ENCODE measurements at places on chromosomes 4 and X.
A peak's percentile ranks its signal among the peaks of the same experiment; 100 is the strongest.

GRCh38 chr4:13701937-13702446 lies 74.5 kb upstream of the BOD1L1 start:
- no peak for DNase-seq

DNA sequence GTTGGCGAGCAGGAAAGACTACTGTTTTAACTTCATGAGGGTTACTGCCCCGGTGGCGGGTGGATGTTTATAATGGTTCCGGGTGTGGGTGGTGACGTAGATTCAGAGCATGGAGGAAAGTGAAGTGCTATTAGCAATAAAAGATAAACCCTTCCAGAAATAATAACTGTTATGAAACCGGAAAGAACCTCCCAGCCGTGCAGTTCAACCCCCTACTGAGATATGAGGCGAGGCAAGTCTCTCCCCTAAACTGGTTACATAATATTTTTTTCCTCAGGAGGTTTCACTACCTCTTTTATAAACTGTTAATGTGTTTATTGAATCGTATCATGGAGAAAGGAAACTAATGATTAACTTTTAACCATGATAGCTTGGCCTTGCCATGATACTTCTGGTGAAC lies 33.9 kb upstream of the STIM2 start:
- DNase-seq = no peak

GRCh38 chr4:110640576-110640975 lies 17.7 kb upstream of the PITX2 start:
- DNase-seq = no peak

- DNase-seq = no peak
These were observed 71.7 kb downstream of the CFAP299 start for GRCh38 chr4:80407246-80407645.

DNA sequence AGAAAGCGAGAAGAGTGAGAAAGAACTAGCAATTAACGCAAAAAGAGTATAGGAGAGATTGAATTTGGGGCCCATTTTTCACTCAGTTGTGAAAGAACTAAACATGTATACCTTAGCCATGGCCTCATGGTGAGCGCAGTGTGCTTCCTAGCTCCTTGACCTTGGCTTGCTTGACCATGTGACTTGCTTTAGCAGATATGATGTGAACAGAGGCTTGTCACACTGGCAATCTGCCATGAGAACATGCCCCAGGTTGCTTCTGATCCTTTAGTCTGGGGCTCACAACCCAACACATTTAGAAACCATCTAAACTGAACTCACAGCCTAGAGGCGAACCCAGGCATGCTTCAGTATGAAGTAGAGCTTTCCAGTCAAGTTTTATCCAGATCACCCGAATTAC lies 260.1 kb upstream of the FTHL17 start:
- DNase-seq = no peak

GRCh38 chr4:122131562-122132157 lies 20.5 kb upstream of the BLTP1 start:
- no peak for DNase-seq

DNA sequence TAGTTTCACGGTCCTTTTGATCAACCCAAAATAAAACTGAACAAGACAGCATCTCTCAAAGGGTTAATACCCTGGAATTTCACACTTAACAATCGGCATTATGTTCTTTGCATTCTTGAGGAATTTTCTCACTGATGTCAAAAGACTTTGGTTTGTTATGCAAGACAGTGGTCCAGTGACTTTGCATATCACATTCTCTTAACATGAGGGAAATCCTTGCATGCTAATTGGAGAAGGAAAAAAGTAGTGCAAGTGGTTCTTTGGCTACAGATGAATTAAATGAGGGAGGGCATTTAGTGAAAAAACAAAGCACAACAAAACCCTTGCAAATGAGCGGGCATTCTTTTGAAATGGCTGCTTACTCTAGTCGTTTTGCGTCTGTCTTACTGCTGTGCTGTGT lies 105.1 kb upstream of the LIMCH1 start:
- DNase-seq = no peak

GRCh38 chr4:89331686-89332544 lies 24.3 kb upstream of the GPRIN3 start:
- DNase-seq = no peak

- no peak for DNase-seq
These were observed 46.8 kb downstream of the UCHL1 start for GRCh38 chr4:41303372-41304118.

- no peak for DNase-seq
These were observed 338.7 kb upstream of the GATB start for GRCh38 chr4:152099555-152099954.

DNA sequence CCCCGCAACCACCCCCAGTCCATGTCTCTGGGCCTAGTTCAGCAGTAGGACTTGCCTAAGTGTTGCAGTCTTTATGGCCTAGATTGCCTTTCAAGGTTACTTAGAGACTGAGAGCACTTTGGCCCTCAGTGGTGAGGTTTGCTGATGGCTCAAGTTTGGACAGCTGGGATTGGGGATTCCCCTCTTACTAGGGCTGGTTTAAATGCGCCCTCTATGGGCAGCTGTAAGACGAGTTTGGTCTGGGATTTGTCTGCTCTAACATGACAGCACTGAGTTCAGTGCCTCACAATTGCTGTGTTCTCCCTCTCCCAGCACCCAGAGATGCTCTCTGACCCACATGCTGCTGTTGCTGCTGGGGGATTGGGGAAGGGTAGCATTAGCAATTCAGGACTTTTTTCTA lies 23.1 kb downstream of the DACH2 start:
- no peak for DNase-seq

GRCh38 chr4:136007991-136008390 lies 1524.3 kb downstream of the PCDH18 start:
- DNase-seq = no peak

GRCh38 chr4:85737254-85737653 lies 262.3 kb downstream of the ARHGAP24 start:
- no peak for DNase-seq

DNA sequence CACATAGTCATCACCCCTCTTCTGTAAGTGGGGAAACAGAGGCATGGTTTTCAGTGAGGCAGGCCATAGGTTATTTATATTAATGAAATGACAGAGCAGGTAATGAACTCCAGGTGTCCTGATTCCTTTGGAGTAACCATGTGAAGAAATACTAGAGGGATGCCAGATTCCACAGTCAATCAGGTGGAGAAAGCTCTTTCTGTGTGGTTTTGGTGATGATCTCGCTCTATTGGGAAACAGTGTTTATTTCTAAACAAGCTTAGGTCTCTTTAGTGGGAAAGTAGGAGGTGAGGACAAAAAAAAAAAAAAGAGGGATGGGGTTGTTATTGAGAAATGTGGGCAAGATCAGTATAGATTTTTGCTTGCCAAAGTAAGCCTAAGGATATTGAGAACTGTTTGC lies 12.2 kb downstream of the DOCK11 start:
- no peak for DNase-seq

GRCh38 chr4:22720091-22720490 lies 27.4 kb downstream of the GBA3 start:
- DNase-seq = no peak

- DNase-seq = no peak
These were observed 594 bp downstream of the MSMO1 start for GRCh38 chr4:165328101-165328425.

DNA sequence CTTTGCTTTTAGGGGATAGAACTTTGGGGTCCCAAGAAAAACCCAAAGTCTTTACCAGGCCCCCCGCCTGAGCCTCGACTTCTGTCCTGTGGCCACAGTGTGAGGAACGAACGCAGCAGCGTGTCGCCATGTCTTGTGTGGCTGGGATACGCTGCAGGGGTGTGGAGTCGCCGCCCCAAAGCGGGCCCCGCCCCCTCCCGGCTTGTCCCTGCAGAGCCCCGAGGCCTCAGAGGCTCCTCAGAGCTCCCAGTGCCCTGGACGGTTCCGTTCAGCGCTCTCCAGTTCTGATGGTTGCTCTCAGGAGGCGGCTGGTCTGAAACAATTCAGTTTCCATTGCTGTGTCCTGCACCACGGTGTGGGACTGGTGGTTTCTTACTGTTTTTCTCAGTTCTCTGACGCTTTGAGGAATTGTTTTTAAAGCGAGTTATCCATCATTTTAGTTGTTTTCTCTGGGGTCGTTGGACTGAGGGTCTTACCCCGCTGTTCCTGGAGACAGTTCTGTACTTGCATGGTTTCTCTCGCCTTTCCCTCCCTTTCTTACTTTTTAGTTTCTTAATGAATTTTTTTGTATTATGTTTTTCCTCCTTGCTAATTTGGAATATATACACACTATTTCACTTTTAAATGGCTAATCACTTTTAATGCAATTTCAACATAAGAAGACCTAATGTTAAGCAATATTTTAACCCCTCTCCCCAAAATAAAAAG lies 1.6 kb upstream of the IDUA start:
- DNase-seq = no peak

GRCh38 chrX:66635360-66635759 lies 3.5 kb downstream of the EDA2R start:
- no peak for DNase-seq

GRCh38 chr4:14434916-14435315 lies 567.4 kb upstream of the CPEB2 start:
- no peak for DNase-seq

- no peak for DNase-seq
These were observed 32.7 kb downstream of the MFAP3L start for GRCh38 chr4:169993531-169993930.

DNA sequence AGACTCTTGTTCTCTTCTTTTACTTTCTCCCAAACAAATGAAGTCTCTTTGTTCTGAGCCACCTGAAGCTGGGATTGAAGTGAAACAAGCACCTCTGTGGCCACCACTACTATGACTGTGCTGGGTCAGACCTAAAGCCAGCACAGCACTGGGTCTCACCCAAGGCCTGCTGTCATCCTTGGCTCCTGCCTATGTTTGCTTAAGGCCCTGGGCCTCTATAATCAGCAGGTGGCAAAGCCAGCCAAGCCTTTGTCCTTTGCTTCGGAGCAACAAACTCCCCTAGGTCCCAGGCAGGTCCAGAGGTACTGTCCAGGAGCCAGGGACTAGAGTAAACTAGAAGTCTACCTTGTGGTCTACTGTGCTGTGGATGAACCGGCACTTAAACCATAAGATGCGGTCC lies 220.6 kb upstream of the ARSJ start:
- DNase-seq = no peak

GRCh38 chr4:56410247-56411062 lies 23.2 kb upstream of the AASDH start:
- DNase-seq = peak; percentile 83

- DNase-seq = no peak
These were observed 224.2 kb upstream of the EMCN start for GRCh38 chr4:100742045-100742444.

DNA sequence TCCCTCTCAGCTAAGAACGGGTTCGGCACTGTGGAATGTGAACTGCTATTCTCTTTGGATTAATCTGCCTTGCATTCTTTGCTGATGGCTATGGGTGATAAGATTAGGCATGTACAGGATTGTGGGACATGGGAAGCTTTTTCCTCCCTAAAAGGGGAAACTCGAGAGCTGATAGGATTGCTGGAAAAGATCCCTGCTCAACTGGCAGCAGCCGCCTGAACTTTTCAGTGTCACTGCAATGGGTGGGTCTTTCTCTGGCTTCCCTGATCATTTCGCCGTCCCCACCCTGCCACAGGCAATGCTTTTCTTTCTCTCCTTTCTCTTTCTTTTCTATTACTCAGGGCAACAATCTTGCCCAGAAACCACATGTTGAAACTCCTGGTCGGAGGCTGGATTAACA lies 20.5 kb downstream of the PAGE2 start:
- no peak for DNase-seq

DNA sequence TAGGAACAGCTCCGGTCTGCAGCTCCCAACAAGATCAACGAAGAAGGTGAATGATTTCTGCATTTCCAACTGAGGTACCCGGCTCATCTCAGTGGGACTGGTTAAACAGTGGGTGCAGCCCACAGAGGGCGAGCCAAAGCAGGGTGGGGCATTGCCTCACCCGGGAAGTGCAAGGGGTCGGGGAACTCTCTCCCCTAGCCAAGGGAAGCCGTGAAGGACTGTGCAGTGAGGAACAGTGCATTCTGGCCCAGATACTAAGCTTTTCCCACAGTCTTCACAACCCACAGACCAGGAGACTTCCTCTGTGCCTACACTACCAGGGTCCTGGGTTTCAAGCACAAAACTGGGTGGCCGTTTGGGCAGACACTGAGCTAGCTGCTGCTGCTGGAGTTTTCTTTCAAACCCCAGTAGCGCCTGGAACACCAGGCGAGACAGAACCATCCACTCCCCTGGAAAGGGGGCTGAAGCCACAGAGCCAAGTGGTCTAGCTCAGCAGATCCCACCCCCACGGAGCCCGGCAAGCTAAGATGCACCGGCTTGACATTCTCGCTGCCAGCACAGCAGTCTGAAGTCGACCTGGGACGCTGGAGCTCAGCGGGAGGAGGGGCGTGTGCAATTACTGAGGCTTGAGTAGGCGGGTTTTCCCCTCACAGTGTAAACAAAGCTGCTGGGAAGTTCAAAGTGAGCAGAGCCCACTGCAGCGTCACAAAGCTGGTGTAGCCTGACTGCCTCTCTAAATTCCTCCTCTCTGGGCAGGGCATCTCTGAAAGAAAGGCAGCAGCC lies 84.6 kb downstream of the THOC2 start:
- peak; percentile 19 for DNase-seq

DNA sequence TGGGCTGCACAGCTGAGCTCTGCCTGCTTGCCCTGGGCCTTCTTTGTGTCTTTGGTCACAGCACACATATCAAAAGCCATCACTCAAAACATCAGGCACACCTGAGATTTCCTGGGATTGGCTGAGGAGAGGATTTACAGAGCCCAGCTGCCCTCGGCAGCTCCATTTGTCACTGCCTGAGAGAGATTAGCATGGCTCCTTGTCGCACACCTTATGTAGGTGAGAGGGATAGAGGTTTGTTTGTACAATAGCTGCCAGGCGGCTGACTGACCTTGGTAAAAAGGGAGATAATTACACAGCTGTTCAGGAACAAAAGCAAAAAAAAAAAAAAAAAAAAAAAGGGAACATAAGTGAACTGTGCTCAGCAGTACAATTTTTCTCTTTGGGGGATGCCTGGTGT lies 63.2 kb downstream of the MGST2 start:
- DNase-seq = no peak

DNA sequence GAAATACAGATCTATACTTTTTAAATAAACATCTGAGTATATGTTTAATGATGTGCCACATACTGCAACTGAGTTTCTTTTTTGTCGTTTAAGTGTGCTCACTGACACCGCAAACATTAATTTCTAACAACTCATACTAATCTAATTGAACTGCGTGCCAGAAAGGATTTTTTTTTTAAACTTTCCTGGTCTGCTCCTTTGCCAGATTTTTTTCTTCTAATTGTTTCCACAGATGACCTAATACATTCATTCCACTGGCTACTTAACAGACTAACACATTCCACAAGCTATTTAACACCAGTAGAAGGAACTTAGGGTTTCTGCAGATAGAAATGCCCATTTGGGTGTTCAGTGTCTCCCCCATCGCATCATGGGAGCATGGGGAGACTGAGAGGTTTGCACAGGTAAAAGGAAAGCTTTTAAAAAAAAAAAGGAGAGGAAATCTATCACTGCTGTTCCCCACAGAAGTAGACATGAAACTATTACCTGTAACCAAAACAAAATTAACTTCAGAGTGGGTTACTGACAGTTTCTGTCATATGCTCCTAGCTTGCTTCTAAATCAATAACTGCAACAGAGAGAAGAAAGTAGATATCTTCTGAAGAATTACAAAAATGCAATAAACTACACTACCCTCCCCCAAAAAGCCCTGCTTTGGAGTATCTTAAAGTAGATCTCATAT lies 31.6 kb downstream of the SH3KBP1 start:
- no peak for DNase-seq
